ENCODE measurements at places on chromosomes 7 and 10. TPM values are rescaled to one million over a fixed set of nuclear protein-coding genes. Genes with fewer than 3 reads are reported as not detected.

- no peak for DNase-seq
Observed at GRCh38 chr10:121216295-121216694, 365.1 kb downstream of the WDR11 start.

RNF133 gene
- not detected for polyA plus RNA-seq

GRCh38 chr10:62726142-62726541 lies 78.4 kb upstream of the ADO start:
- no peak for DNase-seq

TFR2 gene
- polyA plus RNA-seq = 0.06 TPM

DNA sequence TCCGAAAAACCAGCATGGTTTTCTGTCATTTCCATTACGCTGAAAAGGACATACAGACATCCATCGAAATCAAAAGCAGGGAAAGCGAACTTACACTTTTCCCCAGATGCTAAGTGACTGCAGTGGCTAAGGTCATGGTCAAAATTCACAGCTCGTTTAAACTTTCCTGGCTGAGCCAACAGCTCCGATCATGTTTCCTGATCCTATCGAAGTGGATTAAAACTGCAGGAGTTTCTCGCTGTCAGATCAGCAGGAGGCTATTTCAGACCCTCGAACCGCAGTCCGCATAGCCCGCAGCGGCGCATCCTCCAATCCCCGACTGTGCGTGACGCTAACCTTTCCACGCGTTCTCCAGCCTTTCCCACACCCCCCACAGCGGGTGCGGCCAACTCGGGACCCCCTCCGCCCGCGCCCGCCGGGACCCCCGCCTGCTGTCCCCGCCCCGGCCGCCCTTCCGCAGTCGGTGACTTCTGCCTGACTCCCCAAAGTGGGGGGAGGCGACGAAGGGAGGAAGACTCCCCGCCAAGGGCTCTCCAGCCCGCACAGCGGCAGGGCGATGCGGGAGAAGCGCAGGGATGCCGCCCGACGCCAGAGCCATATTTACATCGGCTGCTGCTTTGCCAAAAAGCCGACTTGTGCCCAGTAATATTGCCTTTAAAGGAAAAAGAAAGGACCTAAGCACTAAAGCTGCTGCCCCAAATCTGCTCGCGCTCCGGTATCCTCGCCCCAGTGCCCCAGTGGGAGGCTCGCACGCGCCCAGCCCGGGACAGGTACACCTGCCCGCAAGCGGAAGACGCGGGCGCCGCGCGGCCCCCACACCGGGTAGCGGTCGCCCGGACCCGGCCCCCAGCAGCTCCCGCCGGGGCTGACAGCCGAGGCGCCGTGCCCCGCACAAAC lies 1.2 kb downstream of the PIP4K2A start:
- DNase-seq = no peak

ANKRD61 gene
- polyA plus RNA-seq = 0.22 TPM

FKBP14 gene
- 54.6 TPM for polyA plus RNA-seq

DNA sequence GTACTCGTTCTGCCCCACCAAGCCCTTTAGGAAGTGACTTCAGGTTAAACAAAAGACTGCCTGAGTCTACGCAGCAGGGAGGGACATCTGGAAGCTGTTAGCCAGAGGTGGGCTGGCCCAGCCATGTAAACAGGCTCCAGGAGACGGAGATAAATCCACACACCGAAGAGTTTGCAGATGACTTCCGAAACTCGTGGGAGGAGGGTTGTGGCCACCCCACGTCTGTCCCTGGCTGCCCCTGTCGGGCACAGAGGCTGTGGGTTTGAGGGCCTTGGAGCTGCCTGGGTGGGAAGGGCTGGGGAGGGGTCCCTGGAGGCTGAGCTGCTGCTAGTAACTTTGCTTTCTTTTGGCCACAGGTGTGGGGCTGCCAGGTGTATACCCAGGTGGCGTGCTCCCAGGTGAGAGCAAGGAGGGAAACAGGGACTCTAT lies 15.6 kb downstream of the ELN start:
- DNase-seq = peak; percentile 44

GRCh38 chr7:120729245-120729644 lies 128.7 kb downstream of the TSPAN12 start:
- DNase-seq = no peak

SSC4D gene
- polyA plus RNA-seq = 0.45 TPM

GRCh38 chr7:117041822-117042221 lies 88.5 kb downstream of the ST7 start:
- no peak for DNase-seq

DNA sequence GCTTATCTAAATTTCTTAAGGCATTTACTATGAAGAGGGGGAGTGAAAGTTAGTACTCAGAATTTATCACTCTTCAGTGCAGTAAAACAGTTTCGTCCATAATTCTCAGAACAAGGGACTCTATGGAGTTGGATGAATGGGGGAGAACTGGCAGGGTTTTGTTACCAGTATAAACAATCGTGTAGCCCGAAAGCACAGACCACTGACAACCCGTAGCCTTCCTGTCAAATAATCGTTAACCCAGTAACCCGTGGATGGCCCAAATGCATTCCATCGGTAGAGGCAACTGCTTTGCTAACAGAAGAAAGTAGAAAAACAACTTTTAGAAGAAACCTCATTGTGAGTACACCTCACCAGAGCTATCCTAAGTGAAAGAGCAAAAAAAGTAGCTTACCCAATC lies 583.9 kb downstream of the NXPH1 start:
- no peak for DNase-seq

DNA sequence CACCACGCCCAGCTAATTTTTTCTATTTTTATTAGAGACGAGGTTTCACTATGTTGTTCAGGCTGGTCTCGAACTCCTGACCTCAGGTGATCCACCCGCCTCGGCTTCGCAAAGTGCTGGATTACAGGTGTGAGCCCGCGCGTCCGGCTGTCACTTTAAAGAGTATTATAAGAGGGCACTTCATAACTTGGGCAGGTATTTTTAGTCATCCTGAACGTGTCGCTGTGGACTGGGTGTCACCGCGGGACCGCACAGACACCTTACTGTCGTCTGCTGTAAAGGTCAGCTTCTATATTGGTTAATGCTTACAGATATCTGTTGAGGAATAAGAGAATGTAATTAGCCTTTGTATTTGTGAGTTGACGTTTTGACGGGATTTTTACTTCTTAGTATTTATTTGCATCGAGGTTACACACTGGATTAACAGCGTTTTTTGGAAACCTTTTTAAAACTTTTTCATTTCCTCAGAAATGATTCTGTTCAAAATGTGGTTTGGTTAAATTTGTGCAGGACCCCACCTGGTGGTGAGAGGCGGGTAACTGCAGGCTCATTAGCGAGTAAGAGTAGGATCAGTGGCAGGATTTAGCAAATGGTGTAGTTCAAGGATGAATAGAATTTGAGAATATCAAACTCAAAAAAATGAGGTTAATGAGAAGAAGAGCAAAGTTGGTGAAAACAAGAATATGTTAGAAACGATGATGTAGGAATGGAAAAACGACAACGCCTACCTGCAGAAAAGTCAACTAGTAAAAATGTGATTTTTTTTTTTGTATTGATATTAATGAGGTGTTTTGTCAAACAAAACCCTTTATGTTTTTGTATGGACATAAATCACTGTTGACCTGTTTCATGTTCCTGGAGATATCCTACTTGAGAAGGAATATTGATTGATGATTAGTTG lies 3.2 kb downstream of the DNAJB6 start:
- no peak for DNase-seq

DNA sequence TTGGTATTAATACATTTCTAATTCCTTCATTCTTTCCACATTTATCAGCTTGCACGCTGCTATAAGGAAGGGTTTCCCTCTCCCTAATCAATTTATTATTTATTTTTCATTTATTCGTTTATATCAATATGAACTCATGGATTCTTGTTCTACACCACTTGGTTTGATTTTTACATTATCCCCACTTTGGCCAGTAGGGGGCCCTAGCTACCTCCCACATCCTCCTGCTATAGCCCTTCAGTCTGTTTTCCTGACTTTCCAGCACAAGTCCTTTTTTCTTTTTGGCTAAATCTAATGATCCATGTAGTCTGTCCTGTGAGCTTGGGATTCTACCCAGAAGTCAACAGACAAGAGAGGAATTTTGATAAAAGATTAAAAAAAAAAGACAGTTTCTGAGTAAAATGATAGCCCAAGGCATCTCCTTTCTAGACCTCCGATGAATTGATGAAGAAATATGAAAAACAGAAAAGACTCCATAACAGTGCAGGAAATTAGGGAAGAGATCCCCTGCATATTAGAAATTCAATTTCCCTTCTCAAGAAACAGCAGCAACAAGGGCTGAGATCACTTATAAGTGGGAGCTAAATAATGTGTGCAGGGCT lies 47.7 kb downstream of the LYZL2 start:
- DNase-seq = peak; percentile 30

GRCh38 chr7:65404020-65404419 lies 30.4 kb downstream of the ZNF92 start:
- DNase-seq = no peak

DNA sequence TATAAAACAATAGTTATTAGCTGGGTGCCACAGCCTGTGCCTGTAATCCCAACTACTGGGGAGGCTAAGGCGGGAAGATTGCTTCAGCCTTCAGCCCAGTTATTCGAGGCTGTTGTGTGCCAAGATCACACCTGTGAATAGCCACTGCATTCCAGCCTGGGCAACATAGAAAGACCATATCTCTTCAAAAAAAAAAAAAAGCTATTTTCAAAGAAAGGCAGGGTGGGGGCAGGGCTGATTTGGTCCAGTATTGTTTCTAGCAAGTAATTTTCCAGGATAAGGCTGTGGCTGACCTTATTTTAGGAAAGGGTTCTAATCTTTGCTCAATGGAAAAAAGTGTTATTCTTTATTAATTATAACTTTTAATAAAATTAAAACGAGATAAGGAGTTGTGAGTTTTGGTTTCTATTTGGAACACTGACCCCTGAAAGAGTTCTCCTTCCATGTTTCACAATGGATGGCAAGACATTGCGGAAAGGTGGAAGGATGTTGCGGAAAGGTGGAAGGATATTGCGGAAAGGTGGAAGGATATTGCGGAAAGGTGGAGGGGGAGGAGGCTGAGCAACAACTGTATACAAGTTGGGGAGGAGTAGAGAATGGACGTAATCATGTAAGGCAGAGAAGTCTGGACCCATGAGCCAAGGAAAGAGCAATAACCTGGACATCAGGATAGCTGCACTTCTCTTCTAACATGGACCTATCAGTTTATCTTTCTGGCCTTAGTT lies 1.5 kb upstream of the C1GALT1 start:
- DNase-seq = no peak

SPDYE8 gene
- 0.10 TPM for polyA plus RNA-seq

DNA sequence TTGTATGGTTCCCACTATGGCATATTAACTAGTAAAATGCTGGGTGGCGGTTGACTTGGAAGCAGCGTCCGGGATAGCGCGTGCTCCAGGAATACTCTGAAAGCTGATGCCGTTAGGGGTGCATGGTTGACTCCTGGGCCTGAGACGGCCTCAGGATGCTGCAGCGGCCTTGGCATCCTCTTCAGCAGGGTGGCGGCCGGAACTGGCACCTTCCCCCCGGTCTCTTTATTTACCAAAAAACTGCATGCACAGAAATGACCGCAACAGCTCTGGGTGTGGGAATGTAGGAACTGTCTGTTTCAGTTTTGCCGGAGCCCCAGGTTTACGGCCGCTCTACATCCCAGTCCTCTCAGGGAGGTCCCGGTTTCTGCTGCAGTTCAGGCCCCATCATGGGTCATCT lies 28.8 kb downstream of the PFKP start:
- no peak for DNase-seq

ASAH2B gene
- 4.6 TPM for polyA plus RNA-seq

TFEC gene
- 0.01 TPM for polyA plus RNA-seq

DNAJC2 gene
- polyA plus RNA-seq = 20.2 TPM

SPDYE9 gene
- polyA plus RNA-seq = 0.06 TPM

DNA sequence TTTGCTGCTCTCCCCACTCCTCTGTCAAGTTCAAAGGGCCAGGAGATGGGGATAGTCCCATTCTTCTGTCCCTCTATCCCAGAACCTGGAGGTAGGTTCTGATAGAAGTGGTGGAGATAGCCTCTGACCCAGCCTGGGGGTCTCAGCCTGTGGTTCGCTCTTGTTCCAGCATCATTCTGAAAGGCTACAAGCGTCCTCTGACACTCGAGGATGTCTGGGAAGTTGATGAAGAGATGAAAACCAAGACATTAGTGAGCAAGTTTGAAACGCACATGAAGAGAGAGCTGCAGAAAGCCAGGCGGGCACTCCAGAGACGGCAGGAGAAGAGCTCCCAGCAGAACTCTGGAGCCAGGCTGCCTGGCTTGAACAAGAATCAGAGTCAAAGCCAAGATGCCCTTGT lies 14.5 kb downstream of the ABCC2 start:
- DNase-seq = no peak

CRHR2 gene
- polyA plus RNA-seq = not detected

DNA sequence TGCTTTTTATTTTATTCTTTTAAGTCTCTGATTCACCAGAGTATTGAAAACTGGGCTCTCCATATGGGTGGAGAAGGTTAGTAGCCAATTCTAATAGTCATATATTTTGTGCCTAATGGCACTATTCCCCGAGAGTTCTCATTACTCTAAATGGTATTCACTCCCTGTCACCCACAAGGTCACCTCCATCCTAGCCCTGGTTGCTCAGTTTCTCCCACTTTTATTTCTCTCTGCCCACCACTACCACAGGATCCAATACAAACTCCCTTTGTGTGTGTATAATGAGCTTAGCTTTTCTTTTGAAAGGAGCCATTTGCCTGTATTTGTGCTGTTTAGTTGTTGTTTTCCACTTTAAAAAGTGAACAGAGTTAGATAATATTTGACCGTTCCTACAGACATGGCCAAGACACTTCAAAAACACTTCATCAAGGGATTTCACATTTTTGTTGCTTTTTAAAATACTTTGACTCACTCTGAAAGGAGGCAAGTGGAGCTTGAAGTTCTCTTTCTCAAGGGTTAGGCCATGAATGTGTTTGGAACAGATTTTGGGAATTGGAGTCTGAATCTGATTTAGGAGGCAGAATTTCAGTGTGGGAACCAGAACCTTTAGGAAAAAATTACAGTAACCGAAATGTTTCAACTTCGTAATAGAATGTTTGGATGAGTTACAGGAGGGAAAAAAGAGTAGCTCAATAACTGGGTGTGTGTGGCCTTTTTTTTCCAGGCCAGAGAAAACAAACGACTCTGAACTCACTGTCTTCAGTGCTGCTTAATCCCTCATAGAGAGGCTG lies 321.3 kb downstream of the BICC1 start:
- DNase-seq = no peak

PDE1C gene
- 3.8 TPM for polyA plus RNA-seq

GRCh38 chr7:116740755-116741462 lies 68.9 kb downstream of the MET start:
- no peak for DNase-seq

DNA sequence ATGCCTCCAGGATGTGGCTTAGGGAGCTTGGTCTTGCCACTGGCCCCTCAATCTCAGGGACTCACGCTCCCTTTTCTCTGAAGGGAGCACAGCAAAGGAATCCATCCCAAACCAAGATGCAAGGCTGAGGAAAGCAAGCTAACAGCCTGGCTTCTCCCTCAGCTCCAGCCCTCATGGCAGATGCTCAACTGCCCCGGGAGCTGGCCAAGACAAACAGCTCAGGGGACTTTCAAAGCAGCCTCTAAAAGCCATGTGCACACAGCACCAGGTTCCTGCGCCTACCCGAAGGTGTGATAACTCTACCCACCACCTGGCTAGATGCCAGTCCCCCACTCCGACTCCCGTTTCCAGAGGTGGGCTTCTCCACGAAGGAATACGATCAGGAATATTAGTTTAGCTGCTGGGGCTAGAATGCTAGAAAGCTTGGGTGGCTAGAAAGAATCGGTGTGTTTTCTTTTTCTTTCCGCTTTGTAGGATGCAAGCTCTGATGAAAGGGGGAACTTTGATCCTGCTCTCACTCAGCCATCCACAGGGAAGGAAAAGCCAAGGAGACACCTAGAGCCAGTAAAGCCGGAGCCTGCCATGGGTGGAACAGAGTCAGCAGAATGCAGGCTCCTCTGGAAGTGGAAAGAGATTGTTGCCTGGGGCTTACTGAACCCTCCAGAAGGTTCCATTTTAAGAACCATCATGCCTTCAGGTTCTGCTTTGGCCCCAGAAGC lies 89.0 kb upstream of the FGFR2 start:
- DNase-seq = no peak

GIMAP2 gene
- polyA plus RNA-seq = 0.11 TPM

All from AG04450 (cell line).